ENCODE measurements at places on chromosomes 2 and 18.

GRCh38 chr2:66080127-66080526, 354.8 kb upstream of the MEIS1 start:
- DNase-seq: no peak

DNA sequence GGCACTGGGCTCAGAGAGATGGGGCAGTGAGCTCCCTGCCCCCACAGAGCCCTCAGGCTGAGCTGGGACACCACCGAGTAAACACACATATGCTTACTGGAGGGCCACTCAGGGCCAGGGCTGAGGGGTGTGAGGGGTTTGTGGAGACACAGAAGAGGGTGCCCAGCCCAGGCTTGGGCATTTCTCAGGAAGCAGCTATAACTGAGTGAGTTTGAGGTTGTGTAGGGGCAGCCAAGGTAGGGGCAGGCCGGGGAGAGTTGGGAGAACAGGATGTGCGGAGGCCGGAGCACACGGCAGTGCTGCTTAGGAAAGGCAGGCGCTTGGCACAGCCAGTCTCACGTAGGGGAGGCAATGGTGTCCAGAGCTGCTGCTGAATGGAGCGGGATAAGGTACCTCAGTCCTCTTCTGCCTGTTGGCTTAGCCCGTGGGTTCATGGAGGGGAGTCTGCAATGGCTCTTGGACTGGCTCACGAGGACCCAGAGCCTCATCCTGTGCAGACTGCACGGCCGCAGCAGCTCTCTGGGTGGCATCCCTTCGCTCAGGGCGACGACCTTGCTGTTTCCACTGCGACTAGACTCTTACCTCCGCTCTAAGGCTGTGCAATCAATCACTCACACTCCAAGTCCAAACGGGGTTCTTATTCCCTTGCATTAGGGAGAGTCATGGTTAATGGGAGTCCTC, 466.1 kb upstream of the HS6ST1 start:
- DNase-seq: no peak

DNA sequence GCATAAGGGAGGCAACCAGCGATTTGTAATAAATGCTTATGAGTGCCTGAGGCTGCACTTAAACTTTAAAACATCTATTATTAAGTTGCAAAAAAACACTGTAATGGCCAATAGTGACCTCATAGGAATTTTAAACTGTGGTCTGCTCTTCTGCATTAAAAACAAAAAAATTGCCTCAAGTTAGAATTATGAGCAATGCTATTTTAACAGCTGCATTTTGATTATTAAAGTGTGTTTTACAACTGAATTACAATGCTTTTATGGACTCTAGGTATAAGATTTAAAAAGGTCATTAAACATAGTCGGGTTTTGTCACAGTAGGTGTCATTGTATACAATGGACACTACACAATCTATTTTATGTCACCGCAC, 528.7 kb upstream of the FANCL start:
- no peak for DNase-seq

DNA sequence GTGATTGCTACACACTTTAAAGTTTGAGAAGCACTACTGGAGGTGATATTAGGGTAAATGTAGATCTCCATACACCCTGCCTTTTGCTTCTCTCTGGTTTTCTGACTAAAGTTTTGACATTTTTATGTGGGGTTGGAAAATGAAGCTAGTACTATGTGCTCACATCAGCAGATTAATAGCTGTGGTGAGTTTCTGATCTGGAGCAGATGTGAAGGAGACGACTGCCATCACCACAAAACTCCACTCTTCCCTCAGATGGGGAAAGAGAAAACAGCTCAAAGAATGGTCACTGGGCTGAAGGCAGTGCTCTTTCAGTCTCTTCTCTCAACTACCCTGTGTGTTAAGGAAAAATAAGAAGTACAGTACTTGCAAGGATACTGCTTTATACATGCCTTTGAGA, 37.2 kb downstream of the PLEKHA3 start:
- no peak for DNase-seq

DNA sequence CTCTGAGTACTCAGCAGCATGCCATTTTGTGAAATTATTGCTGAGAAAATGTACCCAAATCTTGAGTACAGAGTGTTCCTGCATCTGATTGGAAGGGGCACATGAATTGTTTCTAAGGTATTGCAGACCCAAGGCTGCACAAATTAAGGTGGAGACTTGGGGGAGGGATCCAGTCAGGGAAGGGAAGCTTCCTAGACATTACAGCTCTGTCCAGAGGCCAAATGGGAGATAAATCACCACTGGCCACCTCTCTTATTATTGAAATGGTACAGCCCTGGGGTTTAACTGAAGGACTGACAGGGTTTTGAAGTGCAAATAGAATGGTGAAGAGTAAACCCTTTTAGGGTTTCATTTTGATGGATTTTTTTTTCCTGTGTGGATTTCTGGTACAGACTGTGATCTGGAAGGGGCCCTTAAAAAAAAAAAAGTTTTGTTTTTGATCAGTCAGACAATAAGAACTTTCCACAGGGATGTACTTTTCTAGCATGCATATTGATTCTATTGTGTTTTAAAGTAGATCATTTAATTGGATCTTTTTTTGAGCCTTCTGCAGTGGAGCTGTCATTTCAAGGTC, 119.4 kb downstream of the GREB1L start:
- DNase-seq: no peak

DNA sequence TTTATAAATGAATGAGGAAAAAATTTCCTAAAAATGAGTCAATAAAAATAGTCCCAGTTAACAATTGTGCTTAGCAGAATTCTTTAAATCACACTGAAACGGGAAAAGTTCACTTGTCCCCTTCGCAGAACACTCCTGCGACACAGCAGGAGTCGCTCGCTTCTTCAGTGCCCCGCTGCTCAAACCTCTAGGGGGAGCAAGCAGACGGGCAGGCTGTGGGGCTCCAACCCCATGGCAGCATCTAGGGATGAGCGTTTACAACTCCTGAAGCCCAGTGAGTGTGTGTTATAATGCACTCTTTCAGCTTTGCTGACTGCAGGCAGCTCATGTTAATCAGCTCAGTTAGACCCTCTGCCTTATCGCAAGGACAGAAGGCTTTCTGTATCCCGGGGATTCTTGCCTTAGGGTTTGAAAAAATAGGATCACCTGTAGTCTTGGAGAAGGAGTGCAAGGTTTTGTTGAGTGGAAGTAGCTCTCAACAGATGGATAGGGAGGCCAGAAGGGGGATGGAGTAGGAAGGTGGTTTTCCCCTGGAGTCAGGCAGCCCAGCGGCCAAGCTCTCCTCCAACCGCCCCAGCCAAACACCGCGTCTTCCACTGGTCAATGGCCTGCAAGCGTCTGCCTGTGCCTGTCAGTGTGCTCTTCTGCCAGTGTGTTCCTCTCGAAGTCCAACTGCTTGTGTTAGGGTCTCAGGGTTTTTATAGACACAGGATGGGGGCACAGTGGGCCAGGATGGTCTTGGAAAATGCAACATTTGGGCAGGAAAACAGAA, 1977.7 kb upstream of the LRRTM1 start:
- no peak for DNase-seq

DNA sequence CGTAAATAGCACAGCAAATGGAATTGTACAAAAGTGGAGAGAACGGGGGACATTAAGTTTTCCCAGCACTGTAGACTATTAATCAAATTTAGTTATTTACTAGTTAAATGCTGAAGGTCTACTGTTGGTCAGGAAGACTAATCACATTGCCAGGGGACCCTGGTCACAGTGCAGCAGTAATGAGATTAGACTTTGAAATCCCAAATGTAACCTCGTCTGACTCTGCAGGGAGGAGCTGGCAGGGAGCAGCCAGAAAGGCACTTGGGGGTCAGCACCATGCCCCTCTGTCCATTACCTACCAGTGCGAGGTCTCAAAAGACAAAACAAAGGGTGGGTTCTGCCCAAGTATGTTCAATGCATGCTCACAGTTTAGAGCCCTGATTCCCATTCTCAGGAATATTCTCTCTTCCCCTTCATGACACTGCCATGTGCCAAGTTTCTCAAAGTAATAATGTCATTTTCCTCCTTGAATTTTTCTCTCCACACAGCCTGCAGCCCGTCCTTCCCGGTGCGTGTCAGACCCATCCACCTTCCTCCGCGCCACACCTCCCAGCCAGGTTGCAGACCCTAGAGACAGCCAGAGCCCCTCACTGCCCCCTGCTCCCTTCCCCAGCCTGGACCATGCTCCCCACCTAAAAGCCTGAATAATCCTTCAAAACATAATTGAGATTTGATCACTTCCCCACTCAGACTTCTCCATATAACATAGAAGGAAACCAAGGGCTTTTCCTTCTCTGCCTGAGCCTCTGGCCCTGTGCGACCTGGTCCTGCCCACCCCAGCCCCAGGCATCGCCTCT, 52.5 kb downstream of the TMEM18 start:
- no peak for DNase-seq

DNA sequence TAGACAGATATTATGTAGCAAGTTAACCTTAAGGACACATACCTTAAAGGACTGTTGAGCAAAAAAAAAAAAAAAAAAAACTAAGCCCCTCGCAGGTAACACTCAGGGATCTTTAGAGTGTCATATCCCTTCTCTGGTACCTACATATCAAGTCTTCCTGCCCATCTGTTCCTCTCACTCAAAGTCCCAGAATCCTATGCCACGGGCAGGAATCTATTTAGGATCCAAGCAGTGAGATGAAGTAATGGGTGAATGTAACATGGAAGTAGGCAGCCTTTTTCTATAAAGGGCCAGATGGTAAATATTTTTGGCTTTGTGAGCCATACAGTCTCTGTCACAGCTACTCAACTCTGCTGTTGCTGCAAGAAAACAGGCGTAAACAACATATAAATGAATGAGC, 496.7 kb downstream of the STK39 start:
- DNase-seq: no peak

DNA sequence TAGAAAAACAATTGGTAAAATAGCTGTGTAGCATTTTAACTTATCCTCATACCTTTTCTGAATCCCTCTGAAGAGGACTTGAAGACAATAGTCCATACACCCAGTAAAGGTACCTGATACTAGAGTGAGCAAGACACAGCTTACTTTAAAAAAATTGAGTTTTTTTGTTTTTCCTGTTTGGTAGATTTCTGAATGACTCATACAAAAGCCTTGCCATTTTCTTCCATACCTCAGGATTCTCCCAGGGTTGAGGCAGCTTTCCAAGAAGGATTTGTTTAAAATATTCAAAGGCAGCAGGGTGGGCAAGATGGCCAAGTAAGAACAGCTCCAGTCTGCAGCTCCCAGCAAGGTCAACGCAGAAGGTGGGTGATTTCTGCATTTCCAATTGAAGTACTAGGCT, 551.0 kb upstream of the LRATD1 start:
- DNase-seq: no peak

DNA sequence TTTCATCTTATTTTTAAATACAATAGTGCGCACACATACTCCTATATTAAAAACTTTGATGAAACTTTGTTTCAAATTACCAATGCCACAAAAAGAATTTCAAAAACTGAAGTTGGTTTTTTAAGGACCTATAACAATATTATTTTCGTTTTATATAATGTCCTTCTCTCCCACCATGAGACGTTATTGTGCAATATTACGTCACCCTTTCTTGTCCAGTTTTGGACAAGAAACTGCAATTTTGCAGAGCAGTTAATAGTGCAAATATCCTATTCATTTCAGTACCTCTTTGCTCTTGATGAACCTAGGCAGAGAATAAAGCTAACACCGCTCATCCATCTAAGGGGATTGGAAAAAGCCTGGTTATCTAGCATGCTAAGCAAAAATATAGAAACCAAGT, 9.7 kb upstream of the ZNF516 start:
- no peak for DNase-seq

GRCh38 chr2:128490321-128490720, 171.7 kb upstream of the HS6ST1 start:
- no peak for DNase-seq

DNA sequence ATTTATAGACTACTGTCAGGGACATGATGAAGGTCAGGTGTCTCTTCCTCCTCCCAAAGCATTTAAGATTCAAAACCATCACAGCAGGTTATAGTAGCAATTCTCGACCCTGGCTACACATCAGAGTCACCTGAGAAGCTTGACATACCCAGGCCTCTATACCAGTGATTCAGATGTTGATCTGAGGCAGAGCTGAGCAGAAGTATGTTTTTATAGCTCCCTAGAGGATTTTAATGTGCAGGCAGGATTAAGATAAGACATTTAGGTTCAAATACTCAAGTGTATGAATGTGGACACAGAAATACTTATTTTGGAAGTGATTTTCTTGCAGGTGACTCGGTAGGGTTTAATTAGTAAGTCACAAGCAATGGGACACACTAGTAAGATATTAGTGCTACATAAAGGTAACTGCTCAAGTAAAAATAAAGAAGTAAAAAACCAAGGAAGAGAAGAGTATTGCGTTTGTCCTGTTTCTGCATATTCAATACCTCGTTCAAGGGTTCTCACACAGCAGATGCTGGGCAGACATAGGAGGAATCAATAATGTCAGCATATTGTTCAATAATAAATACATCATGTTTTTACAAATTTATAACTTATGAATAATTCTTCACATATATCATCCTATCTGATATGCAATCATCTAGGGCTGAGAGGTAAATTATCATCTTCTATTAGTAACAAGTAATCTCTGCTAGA, 7.0 kb downstream of the GCFC2 start:
- no peak for DNase-seq

DNA sequence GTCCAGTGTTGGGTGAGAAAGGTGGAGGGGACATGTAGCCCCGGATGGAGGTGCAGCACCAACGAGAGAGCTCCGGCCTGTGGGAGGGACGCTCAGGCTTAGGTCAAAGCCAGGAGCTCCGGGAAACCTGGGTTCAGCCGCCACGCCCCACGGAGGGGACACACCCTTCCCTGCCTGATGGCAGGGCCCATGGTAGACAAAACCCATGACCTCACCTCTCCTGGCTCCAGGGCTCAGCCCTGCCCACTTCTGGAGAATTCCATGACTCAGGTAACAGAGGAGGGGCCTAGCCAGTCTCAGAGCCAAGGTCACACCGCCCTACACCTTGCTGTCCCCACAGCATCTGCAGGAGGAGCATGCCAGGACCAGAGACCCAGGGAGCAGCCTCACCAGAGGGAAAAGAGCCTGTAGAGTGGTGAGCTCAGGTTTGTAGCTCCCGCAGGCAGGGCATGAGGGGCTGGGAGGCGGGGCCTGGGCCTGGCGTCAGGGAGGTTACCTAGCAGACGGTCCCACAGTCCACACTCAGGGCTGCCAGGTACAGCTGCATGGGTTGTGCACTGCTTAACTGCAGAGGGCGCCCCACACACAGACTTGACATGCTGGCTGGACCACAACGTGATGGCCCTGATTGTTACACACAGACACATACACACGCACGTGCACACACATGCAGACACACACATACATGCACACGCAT, 70.8 kb upstream of the SMAD7 start:
- no peak for DNase-seq

DNA sequence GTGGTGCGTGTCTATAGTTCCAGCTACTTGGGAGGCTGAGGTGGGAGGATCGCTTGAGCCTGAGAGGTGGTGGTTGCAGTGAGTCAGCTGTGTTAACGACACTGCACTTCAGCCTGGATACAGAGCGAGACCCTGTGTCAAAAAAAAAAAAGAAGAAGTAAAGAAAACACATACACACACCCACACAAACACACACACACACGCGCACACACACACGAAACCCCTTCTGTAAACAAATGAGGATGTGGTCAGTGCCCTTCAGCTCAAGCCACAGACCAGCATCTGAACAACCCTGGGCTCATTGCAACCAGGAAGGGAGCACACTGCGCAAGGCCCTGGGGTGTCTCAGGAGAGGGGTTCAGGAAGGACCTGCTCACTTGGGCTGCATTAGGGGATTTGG, 47.9 kb upstream of the KCNF1 start:
- no peak for DNase-seq

All from GOT3 (cell line).